ENCODE measurements at places on chromosomes 7 and 10.
A peak's percentile ranks its signal among the peaks of the same experiment; 100 is the strongest.

DNA sequence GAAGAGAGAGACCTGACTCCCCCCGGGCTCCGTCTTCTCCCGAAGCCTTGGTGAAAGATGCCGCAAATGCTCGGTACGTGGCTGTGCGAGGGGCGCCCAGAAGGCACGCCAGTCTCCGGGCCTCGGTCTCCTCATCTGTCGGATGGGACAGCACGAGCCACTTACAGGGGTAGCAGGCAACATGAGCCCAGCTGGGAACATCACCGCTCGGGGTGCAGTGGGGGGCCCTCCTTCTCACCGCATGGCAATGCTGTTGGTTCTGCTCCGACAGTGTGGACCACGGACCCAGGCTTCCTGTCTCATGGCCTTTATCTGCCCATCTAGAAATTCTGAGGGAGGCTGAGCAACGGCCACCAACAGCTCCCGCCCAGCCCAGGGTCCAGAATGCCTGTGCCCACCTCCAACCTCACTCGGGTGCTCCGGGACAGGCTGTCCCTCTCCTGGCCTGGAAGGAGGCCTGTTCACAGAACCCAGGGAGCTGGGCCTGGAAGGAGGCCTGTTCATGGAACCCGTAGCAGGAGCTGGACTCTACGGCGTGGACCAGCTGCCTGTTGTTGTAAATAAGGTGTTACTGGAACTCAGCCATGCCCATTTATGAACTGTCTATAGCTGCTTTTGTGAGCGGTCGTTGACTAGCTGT, 15.8 kb downstream of the ADAP1 start:
- no peak for DNase-seq

DNA sequence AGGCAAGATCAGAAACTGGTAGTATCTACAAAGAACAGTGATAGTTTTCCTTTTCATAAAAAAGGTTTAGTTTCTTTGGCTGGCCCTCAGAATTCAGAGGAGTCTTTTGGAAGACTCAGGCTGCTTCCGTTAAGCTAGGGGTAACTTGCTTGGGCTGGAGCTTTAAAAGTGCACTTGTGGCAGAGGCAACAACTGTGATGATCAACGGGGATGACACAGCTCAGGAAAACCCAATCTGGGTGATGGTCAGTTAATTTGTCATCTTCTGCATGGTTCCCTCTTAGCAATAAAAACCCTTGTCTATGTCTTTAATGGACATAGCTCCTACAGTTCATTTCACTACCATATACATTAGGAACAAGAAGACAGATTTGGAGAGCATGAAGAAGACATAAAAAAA, 46.7 kb downstream of the SGMS1 start:
- DNase-seq, result no peak

DNA sequence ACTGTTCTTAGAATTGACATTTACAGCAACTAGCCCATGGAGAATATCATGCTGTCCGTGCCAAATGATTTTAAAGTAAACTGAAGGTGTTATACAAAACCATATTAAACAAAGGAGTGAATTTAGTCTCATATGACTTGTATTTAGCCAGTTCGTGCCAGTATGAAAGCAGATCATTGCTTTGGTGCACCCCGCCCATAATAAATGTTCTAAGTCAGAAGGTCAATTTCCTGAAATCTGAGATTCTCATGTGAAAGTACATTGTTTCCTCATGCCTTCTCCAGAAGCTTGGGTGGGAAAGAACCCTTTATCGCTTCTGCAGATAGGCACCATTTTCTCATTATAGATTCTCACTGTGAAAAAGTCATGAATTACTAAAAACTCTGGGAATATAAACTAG, 106.4 kb downstream of the CAMK1D start:
- DNase-seq, result peak; percentile 3

GRCh38 chr10:88725798-88726197, 19.7 kb downstream of the LIPK start:
- peak; percentile 59 for DNase-seq

- peak; percentile 36 for DNase-seq
These were observed 47.6 kb downstream of the PDGFA start for GRCh38 chr7:471866-472639.

GRCh38 chr7:129644634-129645230, 33.2 kb downstream of the NRF1 start:
- peak; percentile 20 for DNase-seq

- DNase-seq, result no peak
These were observed 441.7 kb downstream of the TYW1 start for GRCh38 chr7:67438198-67438882.

GRCh38 chr10:77667426-77668324, 30.1 kb upstream of the KCNMA1 start:
- no peak for DNase-seq

DNA sequence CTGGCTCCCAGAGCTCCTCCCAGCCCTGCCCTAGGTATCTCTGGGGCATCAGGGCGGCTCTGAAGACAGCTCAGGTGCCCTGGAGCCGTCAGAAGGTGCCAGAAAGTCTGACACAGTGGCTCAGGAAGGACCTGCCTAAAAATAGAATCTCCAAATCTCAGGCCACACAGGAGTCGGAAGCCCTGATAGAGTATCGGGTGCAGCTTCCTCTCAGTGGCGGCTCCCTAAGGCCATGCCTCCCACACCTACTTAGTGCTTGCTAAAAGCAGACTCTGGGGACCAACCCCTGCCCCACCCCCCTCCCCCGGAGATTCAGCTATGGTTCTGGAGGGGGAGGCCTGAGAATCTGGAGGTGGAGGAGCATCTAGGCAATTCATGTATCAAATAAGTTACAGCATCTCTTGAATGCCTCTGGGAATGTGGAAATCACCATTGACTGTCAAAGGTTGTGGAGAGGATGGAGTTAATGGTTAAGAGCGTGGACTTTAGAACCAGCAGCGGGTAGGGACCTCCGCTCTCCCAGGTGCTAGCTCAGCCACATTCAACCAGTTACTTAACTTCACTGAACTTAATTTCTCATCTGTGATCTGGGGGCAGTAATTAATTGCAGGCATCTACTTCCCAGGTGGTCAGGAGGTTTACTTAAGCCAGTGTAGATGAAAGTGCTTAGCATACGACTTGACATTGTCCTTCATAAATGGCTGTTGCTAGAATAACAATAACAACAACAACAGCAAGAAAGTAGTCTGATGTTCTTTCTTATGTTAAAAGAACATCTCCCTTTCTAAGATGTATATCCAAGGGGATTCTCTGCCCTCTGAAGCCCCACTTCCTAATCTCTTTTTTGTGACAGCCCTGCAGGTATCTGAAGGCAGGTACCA, 38.6 kb upstream of the MXI1 start:
- DNase-seq, result peak; percentile 34

DNA sequence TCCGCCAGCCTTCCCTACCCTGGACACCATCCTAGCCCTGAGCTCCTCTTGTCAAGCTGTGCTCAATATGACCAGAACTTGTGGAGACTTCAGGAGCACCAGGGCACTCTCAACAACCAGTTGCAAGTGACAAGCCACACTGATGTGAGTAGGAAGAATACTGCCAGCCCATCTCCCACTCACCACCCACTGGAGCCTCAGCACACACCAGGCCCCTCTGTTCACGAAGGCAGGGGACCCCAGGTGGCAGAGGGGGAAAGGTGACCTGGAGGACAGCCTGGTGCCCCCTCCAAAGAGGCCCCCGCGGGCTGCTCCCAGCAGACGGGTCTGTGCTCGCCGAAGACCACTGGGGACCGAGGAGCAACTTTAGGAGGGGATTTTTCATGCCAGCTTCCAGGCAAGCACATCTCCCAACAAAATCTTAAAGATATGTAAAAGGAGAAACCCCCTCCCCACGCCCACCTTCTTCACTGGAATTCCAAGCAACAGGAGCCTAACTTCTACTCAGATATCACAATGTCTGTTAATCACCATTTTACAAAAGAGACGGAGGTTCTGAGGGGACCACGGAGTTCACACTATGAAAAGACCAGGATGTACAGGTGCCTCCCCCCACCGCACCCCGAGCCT, 1.0 kb downstream of the MMD2 start:
- DNase-seq, result no peak

DNA sequence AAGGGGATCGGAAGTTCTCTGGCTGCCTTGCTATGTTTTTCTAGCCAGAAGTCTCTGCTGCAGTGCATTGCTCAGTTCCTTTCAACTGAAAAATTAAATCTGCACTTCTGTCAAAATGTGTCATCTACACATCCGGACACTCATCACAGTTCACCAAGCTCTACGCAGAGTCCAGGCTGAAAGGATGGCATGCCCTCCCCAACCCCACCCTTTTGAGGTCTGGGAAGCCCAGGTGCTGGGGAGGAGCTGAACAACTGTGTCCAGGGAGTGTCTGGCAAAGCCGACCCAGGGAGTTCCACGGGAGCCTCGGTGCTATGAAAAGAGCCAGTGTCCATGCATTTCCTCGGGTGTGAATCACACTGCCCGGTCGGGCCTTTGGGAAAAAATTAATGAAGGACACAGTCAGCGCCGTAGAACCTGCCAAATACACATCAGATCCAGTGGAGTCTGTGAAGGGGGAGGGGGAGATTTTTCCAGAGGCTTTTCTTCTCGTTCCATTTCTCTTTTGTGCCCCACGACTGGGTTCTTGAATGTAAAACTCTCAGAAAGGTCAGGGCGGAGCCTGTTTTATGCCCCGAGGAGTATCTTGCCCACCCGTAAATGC, 757 bp upstream of the PALS2 start:
- DNase-seq, result no peak

DNA sequence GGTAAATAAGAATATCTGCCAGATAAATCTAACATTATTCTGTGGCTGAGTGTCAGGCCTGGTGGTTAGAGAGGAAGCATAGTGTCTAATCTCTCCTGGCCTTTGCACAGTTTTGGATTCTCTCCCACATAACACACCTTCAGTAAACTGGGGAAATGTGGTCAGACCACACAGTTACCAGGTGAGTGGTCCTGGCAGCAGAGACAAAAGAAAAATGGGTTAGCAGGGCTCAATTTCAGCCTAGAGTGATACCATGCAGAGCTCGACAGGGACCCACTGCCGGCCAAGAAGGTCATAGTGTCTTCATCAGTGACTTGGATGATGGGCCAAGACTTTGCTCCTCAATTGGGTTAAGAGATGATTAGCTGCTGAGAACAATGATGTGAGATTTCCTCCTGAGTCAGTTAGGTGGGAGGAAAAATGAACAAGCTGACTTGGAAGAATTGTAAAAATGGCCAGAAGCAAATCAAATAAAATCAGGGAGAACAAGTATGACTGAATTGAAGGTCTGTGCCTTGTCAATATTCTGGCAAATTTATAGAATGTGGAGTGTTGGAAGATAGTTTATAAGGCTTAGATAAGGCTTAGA, 69.2 kb upstream of the EFCAB10 start:
- DNase-seq, result no peak

DNA sequence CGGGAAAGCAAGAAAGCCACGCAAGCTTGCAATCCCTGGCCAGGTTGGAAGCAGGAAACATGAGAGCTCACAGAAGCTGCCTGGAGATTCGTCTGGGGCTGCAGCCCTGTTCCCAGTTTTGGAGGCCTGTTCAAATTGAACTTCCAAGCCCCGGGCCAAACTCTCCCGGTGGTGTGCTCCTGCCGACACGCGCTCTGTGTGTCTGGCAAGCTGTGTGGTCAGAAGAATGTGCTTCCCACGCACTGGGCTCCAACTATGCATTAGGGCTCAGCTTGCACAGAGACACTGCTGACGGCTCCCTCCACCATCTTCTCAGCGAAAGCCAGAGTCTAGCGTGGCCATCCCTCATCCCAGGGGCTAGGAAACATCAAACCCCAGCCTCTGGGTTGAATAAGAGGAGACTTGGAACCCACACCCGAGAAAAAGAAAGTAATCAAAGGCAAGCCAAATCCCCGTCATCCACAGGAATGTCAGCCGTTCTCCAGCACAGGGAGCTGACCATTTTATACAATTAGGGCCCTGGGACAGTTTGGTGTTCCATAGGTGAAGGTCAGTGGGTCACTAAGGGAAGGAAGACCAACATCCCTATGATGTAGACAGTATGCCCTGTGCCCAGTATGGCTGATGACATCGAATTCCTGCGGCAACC, 107.2 kb downstream of the FGFR2 start:
- no peak for DNase-seq

DNA sequence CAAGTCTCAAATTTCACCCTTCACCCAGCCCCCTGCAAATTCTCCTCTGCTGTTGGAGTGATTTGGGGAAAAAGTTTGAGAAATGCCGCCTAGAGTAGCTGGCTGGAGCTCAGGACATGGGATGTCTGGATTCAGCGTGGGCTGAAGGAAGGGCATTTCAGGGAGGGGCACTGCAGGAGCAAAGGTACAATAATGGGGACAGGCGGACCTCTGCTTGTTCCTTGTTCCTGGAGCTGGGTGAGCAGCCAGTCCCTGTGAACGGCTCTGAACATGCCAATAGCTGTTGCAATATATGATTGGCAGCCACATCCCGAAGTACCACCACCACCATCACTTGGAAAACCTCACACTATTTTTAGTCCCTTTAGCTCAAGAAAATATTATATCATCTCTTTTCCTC, 23.4 kb downstream of the ADRA2A start:
- DNase-seq, result no peak

- peak; percentile 53 for DNase-seq
These were observed 3.2 kb upstream of the MRPS24 start for GRCh38 chr7:43872406-43873110.
